ENCODE measurements at places on chromosomes 1 and 21. TPM values are rescaled to one million over a fixed set of nuclear protein-coding genes. Genes with fewer than 3 reads are reported as not detected.
A peak's percentile ranks its signal among the peaks of the same experiment; 100 is the strongest.

MFSD2A gene
- total RNA-seq = 20.2 TPM

FAM43B gene
- total RNA-seq = not detected

CCDC181 gene
- total RNA-seq = 0.62 TPM

DNAJC28 gene
- total RNA-seq = 0.58 TPM

PPIAL4G gene
- not detected for total RNA-seq

ZRANB2 gene
- total RNA-seq = 116 TPM

SMIM1 gene
- 1.5 TPM for total RNA-seq

CGN gene
- 2.0 TPM for total RNA-seq

TESK2 gene
- total RNA-seq = 2.9 TPM

PDE9A gene
- total RNA-seq = 6.5 TPM

SGIP1 gene
- not detected for total RNA-seq

HNRNPU gene
- 639 TPM for total RNA-seq

DNA sequence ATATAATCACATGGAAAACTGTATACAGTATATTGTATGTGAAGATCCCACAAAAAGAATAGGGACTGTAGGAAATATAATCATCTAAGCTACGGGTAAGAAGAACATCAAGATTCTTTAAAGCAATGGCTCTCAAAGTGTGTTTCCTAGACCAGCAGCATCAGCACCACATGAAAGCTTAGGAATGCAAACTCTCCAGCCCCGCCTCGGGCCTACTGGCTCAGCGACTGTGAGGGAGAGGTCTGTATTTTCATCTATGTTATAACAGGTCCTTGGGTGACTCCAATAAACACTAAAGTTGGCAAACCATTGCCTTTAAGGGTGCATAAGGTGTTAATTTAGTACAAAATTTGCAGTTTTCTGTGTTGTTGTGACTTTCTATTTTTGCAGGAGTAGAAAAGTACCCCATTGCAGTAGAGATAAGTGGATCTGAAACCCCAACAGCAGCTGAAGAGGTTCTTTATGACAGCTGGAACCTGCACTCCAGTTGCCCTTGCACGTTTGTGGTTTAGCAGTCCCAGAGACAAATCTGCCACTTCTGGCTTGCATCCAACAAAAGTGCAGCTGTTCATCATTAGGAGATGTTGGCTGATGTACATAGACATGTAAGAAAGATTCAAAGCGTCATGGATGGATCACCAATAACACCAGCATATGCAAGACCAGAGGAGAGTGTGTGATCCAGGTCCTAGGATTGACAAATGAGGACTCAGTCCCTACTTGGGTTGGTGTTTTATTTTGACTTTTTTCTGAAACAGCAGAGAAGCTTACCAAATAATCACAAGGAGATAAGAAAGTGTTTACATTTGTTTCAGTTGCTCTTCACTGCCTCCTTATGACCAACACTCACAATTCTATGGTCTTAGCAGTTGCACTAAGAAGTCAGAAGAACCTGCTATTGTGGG is 15.9 kb upstream of the IFNAR1 start:
- DNase-seq = no peak

GRCh38 chr1:183080406-183080805 is 57.2 kb downstream of the LAMC1 start:
- DNase-seq = no peak

- DNase-seq = no peak
Observed at GRCh38 chr1:46137916-46138315, 5.5 kb upstream of the PIK3R3 start.

DNA sequence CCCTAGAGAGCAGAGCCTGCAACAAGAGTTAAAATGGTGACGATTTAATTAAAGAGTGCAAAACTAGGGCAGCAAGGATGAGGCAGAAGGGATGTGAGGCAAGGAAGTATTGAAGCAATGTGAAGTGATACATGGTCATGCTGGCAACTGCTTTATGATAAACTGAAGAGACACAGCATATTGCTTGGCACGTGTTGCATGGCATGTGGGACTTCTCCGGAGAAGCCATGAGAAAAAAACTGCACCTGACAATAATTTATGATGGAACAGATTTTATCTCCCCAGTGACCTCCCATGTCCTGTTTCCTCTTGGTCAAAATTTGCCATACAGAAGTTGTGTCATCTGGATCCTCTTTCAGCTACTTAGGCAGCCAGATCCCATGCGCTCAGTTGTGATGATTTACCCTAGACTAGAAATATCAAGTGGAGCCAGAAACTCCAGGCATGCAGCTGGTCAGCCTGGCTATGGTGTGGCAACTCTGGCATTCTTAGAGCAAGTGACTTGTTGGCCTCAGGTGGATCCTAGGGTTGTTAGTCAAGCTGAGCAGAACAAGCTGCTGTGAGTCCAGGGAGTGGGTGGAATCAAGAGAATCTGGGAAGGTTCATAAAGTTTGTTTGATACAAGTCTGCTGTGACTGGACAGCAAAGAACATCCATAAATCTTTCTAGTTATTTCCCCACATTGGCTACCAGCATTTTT is 611.4 kb upstream of the USP24 start:
- no peak for DNase-seq

DNA sequence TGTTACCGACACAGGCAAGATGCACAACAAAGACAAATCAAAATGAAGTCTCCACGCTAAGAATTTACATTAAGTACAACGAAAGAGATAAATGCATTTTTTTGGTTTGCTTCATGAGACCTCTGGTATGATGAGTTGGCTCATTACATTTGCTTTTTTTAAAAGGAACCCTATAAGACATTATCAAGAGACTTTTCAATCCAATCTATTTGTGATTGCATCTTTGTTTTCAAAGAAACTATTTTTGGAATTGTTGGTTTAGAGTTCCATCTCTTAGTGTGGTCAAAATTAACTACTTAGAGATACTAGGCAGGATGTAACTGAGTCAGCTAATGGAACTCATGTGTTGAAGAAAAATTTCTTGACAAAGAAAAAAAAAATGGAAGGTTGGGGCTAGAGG is 200.1 kb downstream of the ZC3H11B start:
- no peak for DNase-seq

DNA sequence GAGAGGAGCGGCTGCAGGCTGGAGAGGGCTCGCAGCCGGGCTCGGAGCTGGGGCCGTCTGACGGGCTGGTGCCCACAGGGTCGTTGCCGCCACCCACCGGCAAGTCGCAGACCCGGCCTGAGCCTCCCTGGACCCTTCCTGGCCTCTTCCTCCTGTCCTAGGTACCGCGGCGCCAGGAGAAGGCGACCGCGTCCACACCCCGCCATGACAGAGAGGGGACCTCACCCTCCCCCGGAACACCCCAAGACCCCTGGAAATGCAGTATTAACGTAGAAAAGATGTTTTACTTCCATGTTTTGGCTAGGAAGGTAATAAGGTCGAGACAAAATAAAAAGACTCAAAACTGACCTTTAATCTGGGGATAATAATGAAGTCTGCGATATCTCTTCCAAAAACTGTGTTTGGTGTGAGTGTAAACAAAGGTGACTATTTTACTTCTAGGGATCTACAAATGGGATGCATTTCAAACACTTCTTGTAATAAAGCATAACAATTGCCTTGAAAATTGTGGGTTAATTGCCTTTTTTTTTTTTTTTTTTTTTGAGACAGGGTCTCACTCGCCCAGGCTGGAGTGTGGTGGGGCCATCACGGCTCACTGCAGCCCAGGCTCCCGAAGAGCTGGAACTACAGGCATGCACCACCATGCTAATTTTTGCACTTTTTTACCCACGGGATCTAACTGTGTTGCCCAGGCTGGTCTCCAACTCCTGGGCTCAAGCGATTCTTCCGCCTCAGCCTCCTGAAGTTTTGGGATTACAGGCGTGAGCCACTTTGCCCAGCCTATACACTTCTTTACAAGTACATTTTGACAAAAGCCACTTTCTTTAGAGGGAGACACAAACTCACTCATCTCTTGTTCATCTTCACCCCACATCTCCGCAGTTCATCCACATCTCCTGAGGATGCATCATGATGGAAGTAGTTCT is 838 bp upstream of the RSRP1 start:
- DNase-seq = no peak

GRCh38 chr1:39892601-39893595 is 8.8 kb downstream of the MYCL start:
- DNase-seq = no peak

DNA sequence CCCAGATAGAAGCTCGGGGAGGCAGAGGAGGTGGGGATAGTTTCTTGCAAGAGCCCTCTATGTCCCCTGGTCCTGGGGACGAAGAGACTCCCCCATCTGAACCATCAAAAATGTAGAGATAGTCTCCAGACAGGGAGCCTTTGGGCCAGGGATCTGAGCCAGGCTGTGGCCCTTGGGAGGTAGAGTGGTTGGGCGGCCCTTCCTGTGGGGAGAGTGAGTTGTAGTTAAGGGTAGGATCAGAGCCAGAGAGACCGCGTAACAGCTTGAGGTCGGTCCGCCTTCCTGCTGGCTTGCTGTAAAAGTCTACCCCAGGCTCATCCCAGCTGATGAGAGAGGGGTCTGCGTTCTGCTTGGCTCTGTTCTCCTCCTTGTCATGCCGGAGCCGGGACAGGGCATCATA is 25.3 kb downstream of the PIK3C2B start:
- DNase-seq = no peak

- no peak for DNase-seq
Observed at GRCh38 chr1:245742896-245743295, 588.1 kb downstream of the KIF26B start.

DNA sequence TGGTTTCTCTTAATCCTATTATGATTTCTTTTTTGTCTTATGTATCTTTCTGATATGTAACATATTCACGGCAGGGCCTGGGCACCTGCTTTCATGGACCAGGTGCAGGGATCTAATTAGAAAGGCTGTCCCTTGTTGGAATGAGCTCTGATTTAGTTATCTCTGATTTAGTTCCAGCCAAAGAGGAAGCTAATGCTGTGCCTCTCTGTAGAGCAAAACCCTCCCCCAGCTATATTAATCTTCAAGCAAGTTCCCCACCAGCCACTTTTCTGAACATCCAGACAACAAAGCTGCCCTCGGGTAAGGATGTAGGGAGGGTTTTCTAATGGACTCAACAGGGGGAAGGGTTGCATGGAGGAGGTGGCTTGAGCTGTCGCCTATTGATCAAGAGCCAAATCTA is 6.1 kb downstream of the TSACC start:
- DNase-seq = no peak

DNA sequence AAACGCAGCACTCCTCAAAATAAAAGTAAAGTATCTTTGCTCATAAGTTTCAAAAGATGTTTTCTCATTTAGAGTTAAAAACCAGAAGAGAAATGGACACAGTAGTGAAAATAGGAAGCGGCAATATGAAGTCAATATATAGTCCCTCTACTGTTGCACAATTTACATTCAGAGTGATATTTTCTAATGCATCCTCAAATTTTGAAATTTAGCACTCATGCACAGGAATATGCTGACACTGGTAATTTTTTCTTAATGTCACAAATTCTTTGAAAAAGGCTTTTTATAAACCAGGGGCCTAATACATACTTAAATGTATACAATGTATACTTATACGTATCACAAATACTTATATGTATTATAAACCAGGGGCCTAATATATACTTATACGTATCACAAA is 19.5 kb downstream of the ST7L start:
- no peak for DNase-seq

- DNase-seq = peak; percentile 3
Observed at GRCh38 chr1:240189386-240189989, 97.8 kb downstream of the FMN2 start.

GRCh38 chr1:89635825-89636815 is 3.2 kb downstream of the LRRC8C start:
- DNase-seq = no peak

- no peak for DNase-seq
Observed at GRCh38 chr1:89499320-89499719, 25.3 kb upstream of the LRRC8B start.

- DNase-seq = no peak
Observed at GRCh38 chr1:65359888-65360287, 50.5 kb downstream of the DNAJC6 start.

DNA sequence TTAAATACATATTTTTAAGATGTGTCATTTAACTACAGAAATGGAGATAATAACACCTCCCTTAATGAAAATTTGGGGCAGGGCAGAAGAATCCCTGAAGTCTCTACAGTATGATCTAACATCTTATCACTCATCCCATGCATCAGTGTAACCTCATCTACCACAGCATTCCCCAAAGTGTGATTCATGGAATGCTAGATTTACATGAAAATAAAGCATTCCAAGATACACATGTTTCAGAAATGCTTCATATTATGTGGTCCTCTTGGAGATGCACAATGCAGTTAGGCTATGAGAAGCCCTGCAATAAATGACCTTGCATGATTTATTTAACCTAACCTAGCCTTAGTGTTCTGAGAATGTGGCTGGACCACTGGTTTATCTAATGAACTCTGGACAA is 166.9 kb upstream of the SYT6 start:
- DNase-seq = no peak

DNA sequence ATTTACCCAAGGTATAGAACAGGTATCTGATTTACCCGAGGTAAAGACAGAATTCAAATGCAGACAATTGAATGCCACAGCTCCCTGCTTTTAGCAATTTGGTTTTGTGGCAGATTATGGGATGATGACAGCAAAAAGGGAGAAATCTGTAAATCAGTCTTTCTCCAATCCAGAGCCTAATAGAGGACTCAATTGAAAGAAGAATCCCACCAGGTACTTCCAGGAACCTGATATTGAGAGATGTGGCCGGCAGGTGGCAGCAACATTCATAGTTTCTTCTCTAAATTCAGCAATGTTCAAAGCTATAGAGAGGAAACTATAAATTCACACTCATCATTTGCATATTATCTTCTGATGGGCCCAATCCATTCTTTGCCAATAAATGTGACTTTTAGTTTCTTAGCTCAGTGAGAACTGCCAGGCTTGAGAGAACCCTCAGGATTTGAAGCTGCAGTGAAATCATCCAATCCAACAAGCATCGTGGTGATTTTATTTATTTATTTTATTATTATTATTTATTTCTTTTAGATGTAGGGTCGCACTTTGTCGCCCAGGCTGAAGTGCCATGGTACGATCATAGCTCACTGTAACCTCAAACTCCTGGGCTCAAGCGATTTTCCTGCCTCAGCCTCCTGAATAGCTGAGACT is 9.8 kb upstream of the PHACTR4 start:
- peak; percentile 60 for DNase-seq

- no peak for DNase-seq
Observed at GRCh38 chr1:235101558-235102258, 26.9 kb downstream of the TOMM20 start.
